ENCODE measurements at places on chromosomes 7 and 10.

GRCh38 chr10:102773986-102774385 lies 30.2 kb downstream of the WBP1L start:
- no peak for DNase-seq

- no peak for DNase-seq
These were observed 43.6 kb upstream of the EIF4H start for GRCh38 chr7:74130518-74130917.

- no peak for DNase-seq
These were observed 3.2 kb downstream of the ACADSB start for GRCh38 chr10:123011987-123012386.

GRCh38 chr7:79666472-79666871 lies 213.0 kb upstream of the MAGI2 start:
- no peak for DNase-seq

DNA sequence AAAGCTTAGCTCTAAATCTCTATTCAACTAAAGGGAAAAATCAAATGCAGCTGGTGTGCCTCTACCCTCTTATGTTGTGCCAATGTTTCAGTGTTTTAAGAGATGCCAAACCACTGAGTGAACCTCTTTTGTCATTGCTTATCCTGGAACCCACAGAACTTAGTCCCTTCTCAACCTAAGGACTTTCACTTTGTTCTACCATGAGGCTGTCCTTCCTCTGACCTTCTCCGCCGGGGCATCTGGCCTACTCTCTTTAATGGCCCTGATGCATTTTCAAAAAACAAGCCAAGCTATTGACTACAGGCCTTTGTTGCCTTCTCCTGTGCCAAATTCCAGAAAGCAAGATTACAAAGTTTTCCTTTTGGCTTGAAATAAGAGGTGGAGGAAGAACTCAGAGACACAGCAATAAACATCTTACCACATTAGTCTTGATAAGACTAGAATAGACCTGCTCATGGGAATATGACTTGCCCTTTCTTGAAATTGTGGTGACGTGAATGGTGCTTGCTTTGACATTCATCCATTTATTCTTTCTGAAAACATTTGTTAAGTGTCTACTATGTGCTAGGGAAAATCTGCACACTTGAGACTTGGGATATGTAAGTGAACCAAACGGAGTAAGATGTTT lies 253.2 kb upstream of the SMIM30 start:
- DNase-seq: no peak

Data from cortex of kidney (tissue), 1 donor.